ENCODE measurements at places on chromosomes 4 and X.

- H3K36me3 ChIP-seq, result no peaks in the 10 kb centered on the region
- H3K4me1 ChIP-seq, result no peaks in the 10 kb centered on the region
- no peak for DNase-seq
Measured at GRCh38 chr4:106058921-106059320, 163.7 kb downstream of the NPNT start.

- H3K4me1 ChIP-seq, result no peaks in the 10 kb centered on the region
- no peak for DNase-seq
- H3K4me3 ChIP-seq, result no peak overlapping the region
- no peaks in the 10 kb centered on the region for H3K36me3 ChIP-seq
Measured at GRCh38 chrX:153380691-153381090, 20.5 kb downstream of the PNMA6E start.

- peaks cover 40% of the 10 kb centered on the region for H3K27me3 ChIP-seq
- DNase-seq, result no peak
- no peak overlapping the region for H3K27ac ChIP-seq
- H3K4me1 ChIP-seq, result peaks cover 21% of the 10 kb centered on the region
- H3K4me3 ChIP-seq, result no peak overlapping the region
- H3K36me3 ChIP-seq, result peaks cover 20% of the 10 kb centered on the region
Measured at GRCh38 chr4:133152831-133153481, 3.9 kb downstream of the PCDH10 start.

GRCh38 chr4:92249541-92249940, 54.2 kb upstream of the GRID2 start:
- H3K36me3 ChIP-seq, result no peaks in the 10 kb centered on the region
- no peak overlapping the region for H3K4me3 ChIP-seq
- no peak for DNase-seq
- no peaks in the 10 kb centered on the region for H3K27me3 ChIP-seq
- H3K27ac ChIP-seq, result no peak overlapping the region

DNA sequence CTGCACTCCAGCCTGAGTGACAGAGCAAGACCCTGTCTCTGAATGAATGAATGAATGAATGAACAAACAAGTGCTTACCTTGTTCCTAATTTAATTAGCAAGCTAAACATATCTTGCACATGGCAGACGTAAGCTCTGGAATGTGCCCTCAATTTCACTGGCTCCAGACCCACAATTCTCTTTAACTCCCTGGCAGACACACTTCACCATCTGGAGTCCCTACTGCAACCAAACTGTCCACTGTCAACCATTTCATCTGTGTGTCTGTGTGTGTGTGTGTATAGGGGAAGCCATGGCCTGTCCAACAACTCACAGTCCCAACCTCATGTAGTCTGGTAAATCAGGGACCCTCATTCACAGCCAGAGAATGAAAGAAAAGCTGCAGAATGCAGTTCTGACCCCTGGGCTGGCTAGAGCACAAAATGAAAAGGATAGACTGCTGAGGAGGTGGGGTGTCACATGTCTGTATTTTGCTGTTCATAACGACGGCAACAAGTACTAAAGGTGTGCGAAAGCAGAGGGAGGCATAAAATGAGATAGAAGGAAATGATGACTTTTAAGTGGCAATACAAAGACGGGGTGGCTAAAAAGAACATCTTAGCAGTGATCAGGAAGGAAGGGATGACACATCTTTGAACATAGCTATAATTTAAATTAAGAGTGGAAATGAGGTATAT, 114.1 kb downstream of the TSPAN5 start:
- no peak overlapping the region for H3K4me3 ChIP-seq
- no peak for DNase-seq
- H3K27ac ChIP-seq, result no peak overlapping the region
- no peaks in the 10 kb centered on the region for H3K36me3 ChIP-seq

GRCh38 chrX:45823536-45823935, 622.9 kb upstream of the DIPK2B start:
- no peaks in the 10 kb centered on the region for H3K27me3 ChIP-seq
- no peak overlapping the region for H3K4me3 ChIP-seq
- H3K36me3 ChIP-seq, result no peaks in the 10 kb centered on the region
- DNase-seq, result no peak
- H3K27ac ChIP-seq, result no peak overlapping the region
- H3K4me1 ChIP-seq, result no peaks in the 10 kb centered on the region

DNA sequence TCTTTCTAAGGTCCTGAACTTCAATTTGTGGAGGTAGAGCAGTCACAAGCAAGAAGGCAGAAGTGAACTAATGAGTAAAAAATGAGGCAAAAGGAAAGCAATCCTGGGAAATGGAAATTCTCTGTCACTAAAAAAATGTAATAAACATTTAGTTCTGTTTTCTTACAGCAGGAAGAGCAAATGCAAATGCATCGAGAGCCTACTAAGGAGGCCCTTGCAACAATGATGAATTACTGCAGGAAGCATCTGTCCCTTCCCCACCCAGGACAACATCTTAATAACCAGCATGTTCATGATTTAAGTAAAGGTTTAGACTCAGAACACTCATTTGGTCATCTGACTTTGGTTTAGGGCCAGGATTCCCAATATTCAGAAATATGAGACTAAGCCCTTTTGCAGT, 341.4 kb upstream of the NOCT start:
- no peak overlapping the region for H3K27ac ChIP-seq
- H3K4me3 ChIP-seq, result no peak overlapping the region
- no peaks in the 10 kb centered on the region for H3K4me1 ChIP-seq

DNA sequence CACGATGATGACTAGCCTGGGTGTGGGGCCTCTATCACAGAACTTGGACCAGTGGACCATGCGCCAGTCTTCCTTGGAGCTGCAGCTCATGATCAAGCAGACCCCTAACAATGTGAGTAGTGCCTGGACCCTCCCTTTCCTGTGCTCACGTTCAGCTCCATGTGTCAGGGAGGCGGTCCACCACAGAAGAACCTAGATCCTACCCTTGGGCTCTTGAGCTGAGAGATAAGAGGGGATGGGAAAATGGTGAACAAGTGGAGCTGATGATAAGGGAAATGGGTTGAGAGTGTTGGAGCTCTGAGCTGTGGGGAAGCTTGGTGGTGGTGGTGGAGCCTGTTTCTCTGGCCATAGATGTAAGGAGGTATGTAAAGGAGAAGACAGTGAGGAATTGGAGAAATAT, 13.1 kb downstream of the MED12 start:
- peaks cover 9% of the 10 kb centered on the region for H3K4me1 ChIP-seq
- H3K27ac ChIP-seq, result no peak overlapping the region
- no peak for DNase-seq
- H3K27me3 ChIP-seq, result no peaks in the 10 kb centered on the region

DNA sequence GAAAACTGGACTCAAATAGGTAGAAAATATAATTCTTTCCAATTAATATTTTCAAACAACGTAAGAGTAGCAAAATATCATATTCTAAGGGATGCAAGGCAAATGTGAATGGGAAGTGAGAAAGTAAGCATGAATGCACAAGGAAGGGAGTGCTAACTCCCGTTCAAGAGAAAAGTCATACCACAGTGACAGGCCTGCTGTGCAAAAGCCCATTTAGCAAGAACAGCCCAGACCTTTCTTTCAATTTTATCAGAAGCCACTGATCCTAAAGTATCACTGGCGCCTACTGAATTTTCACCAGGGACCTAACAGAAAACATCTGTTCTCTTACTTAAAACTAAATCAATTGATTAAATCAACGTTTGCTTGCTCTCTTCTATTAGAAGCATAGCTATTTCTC, 157.9 kb upstream of the DKK2 start:
- H3K36me3 ChIP-seq, result no peaks in the 10 kb centered on the region
- no peak overlapping the region for H3K27ac ChIP-seq
- DNase-seq, result no peak
- H3K27me3 ChIP-seq, result no peaks in the 10 kb centered on the region
- no peaks in the 10 kb centered on the region for H3K4me1 ChIP-seq
- H3K4me3 ChIP-seq, result no peak overlapping the region

GRCh38 chr4:1373892-1374705, 27.1 kb downstream of the UVSSA start:
- H3K27ac ChIP-seq, result no peak overlapping the region
- no peaks in the 10 kb centered on the region for H3K27me3 ChIP-seq
- peaks cover 31% of the 10 kb centered on the region for H3K36me3 ChIP-seq
- DNase-seq, result no peak
- H3K4me3 ChIP-seq, result no peak overlapping the region

GRCh38 chr4:145567516-145567915, 51.7 kb upstream of the MMAA start:
- no peaks in the 10 kb centered on the region for H3K36me3 ChIP-seq
- peaks cover 29% of the 10 kb centered on the region for H3K27me3 ChIP-seq
- no peak overlapping the region for H3K4me3 ChIP-seq
- H3K4me1 ChIP-seq, result no peaks in the 10 kb centered on the region

DNA sequence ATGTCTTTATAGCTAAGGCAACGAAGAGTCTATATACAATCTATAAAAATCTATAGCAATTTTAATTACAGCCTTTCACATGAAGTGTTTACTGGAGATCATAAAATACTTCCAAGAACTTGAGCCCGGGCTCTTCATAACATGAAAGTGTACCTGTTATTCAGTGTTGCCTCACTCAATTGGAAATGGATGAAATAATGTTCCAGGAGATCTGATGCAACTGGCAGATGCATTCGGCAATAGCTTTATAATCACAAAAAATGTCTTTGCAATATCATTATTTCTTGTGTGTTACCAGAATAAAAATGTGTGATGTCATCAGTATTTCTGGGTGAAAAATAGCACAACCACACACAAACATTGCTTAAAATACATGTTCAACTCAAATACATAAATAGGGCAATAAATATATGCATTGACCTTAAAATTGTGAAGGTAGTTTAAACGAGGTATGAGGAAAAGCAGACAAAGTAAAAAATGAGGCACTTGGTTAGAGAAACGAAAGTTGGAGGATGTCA, 1266.8 kb upstream of the PCDH7 start:
- no peak for DNase-seq
- no peaks in the 10 kb centered on the region for H3K27me3 ChIP-seq
- H3K36me3 ChIP-seq, result no peaks in the 10 kb centered on the region
- no peak overlapping the region for H3K4me3 ChIP-seq
- H3K27ac ChIP-seq, result no peak overlapping the region

DNA sequence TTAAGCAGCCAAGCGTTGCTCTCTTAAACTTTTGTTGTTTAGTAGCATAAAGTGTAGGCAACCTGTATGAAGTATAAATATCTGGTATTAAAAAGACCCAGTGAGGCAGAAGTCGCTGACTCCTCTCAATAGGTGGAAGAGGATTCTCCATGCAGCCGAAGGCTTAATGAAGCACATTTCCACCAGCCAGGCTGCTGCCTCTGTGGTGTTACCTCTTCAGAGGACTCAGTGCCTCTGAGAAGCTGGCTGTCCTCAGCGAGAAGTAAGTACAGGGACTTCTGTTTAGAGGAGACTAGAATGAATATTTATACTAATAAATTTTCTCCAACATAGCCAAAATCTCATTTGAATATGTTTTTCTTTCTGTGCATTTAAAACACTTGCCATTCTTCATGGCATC, 6.0 kb downstream of the SORBS2 start:
- no peaks in the 10 kb centered on the region for H3K4me1 ChIP-seq
- H3K27me3 ChIP-seq, result no peaks in the 10 kb centered on the region
- H3K4me3 ChIP-seq, result no peak overlapping the region
